ENCODE measurements at places on chromosomes 2 and 18.

DNA sequence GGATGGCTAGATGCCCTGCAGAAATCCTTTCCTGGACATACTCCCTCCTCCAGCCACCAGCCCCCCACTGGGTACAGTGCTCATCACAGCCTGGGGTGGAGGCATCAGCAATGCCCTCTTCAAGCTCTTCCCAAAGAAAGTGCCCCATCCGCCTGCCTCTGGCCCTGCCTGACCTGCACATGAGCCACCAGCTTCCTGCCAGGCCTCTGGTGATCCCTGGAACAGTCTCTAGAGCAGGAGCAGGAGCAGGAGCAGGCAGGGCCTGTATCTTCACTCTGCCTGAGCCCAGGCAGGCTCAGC is 54.1 kb upstream of the CAB39 start:
- DNase-seq: no peak

DNA sequence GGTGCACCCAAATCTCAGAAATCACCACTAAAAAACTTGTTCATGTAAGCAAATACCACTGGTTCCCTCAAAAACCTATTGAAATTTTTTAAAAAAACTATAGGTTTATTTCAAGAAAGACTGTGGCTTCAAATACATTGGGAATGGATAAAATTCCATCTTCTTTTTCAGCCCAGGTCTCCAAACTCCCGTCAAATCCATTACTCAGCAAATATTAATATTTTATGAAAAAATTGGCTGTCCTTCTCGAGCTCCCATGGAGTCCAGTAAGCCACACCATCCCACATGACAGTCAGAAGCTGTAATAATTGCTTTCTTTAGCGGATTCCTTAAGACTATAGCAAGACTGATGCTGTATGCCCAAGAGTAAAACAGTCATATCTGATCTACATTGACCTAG is 204.4 kb upstream of the DOK6 start:
- DNase-seq: no peak

GRCh38 chr2:172281648-172282570 is 145.5 kb upstream of the ITGA6 start:
- no peak for DNase-seq

DNA sequence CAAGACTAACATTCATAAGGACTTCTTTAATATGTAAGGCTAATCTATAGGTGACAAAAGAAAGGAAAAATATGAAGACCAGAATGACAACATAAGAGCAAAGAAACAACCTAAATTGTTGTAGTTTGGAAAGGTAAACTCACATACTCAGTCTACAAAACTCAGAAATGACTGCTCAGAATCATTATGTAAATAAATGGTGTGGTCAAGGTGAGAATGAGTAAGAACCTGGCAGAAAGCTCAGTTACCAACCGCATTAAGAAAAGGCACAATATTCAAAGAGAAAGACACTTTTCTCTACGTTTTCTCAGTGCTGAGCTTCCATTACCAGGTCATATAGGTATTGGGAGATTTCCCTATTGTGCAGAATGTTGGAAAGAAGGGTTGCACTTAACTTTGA is 15.8 kb downstream of the ATF2 start:
- DNase-seq: no peak

DNA sequence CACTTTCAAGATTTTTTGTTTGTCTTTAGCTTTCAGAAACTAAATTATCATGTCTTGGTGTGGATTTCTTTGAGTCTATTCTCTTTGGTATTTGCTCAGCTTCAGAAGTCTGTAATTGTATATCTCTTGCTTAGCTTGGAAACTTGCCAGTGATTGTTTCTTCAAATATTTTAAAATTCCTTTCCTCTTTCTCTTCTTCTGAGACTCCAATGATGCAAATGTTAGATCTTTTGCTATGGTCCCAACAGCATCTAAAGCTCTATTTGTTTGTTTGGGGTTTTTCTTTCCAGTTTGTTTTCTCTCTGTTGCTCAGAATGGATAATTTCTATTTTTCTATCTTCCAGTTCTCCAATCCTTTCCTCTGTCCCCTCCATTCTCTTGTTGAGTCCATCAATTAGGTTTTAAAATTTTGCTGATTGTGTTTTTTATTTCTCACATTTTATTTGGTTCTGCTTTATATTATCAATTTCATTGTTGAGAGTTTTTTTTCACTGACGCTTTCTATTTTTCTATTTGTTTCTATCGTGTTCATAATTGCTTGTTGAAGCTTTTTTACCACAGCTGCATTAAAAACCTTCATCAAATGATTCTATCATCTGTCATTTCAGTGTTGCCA is 81.5 kb upstream of the DAPL1 start:
- no peak for DNase-seq

DNA sequence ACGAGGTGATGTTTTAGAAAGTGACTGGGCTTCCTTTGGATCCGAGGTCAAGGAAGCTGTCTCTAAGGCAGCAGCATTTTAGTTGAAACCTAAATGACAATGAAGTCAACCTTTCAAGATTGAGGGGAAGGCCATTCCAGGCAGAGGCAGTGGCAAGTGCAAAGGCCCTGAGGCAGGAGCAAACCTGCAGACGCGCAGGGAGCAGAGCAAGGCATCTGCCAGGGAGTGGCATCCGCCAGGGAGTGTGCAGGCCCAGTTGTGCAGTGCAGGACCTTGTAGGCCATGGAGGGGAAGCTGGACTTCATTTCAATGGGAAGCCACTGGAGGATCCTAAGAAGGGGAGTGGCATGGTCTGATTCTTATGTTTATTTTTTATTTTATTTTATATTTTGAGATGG is 154.7 kb upstream of the SIX3 start:
- no peak for DNase-seq

DNA sequence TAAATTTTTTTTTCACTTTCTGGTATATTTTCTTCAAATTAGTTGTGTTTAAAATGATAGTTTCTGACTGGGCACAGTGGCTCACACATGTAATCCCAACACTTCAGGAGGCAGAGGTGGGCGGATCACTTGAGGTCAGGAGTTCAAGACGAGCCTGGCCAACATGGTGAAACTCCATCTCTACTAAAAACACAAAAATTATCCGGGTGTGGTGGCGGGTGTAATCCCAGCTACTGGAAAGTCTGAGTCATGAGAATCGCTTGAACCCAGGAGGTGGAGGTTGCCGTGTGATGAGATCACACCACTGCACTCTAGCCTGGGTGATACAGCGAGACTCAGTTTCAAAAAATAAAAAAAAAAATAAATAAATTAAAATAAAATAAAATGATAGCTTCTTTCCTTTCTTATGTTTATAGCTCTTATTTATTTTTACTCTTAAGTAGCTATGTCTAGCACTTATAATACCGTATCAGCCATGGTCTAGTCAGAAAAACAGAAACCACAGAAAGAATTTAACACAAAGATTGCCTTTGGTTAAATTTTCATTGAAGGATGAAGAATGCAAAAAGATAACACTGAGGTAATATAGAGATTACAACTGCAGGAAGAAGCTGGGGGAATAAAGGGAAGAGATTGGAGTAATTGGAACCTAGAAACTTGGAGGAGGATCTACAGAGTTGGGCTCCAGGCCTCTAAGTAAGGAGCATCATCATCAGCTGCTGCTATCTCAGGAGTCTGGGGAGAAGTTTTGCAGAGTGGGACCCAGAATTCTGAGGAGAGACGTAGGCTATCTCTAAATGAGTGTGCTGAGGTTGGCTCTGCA is 54.7 kb upstream of the MBOAT2 start:
- DNase-seq: no peak

GRCh38 chr18:10262566-10262965 is 191.9 kb upstream of the APCDD1 start:
- no peak for DNase-seq

GRCh38 chr2:106531676-106532214 is 44.6 kb downstream of the CD8B2 start:
- no peak for DNase-seq

DNA sequence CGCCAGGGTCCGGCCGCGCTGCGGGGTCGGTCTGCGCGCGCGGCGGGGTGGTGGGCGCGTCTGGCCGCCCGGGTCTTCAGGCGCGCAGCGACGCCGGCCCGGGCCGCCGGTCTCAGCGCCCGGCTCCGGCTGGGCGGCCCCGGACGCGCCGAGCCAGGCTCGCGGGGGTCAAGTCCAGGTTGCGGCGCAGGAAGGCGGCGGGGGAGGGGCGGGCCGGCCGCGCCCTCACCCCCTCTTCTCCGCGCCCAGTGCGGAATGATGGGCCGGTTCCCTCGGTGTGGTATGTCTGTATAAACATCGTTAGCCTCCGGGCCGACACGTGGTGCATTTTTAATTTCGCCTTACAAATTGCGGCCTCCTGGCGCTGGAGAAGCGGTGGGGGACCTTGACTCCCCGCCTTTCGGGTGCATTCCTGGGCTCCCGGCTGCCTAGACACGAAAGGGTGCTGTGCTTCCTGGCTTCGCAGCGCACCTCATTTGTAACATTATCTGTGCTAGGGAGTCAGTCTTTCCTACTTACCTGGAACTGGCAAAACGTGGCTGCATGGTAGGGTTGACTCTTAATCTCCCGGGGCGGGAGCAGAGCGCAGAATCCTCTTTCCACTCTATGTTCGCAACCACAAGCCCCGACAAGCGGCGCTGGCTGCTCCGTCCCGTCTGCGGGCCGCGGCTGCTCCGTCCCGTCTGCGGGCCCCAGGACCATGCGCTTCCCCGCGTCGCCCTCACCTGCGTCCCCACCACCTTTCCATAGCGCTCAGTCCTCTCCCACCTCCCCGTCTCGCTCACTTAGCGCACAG is 69.0 kb downstream of the CTAGE1 start:
- no peak for DNase-seq

- DNase-seq: no peak
Observed at GRCh38 chr18:64720781-64721464, 572.0 kb upstream of the LINC00305 start.

- DNase-seq: no peak
Observed at GRCh38 chr2:208153156-208153555, 7.2 kb upstream of the CRYGB start.

GRCh38 chr2:116716038-116716437 is 1098.5 kb upstream of the DDX18 start:
- DNase-seq: no peak

DNA sequence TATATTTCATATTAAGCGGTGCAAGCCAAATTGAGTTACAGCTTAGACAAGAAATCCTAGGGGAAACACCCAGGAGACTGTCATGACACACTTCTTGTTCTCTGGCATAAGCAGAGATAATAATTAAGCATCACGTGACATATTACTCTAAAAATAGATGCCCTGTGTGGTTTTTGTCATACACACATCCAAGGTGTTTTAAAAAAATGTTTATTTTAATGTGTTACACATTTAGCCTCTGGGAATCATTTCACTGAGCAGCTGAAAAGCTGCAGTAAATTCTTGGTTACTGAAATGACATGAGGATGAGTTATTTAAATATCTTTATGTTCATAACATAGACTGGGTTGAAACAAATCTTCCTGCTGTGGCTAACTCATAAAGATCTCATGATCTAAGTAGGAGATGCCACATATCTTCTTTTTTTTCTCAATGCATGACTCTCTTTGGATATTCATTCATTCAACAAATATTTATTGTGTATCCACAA is 38.0 kb upstream of the ERMN start:
- DNase-seq: no peak

- peak; percentile 87 for DNase-seq
Observed at GRCh38 chr2:39216346-39217191, 27.2 kb downstream of the CDKL4 start.

- no peak for DNase-seq
Observed at GRCh38 chr2:174545240-174545639, 52.4 kb downstream of the WIPF1 start.

DNA sequence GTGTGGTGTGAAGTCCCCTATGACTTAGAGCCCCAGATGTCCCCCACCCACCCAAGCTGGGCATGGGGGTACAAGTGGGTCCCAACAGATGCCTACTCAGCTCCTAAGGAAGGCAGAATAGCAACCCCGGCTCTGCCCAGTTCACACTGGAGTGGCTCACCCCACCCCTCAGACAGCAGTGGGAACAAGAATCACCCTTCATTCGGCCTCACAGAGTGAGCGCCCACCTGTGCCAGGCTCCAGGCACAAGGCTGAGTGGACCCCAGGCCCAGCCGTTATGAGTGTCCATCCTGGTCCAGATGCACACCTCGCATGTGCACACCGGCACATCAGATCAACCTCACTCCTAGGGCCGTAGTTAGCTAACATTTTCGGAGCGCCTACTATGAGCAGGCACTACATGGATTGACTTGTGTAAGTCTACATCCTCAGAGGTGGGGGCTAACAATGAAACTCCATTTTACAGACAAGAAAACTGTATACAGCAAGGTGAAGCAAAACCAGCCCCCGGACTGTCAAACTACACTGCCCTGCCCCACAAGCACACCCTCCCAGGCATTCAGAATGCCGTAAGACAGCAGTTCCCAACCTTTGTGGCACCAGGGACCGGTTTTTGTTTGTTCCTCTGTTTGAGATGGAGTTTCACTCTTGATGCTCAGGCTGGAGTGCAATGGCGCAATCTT is 2.8 kb upstream of the ASTL start:
- no peak for DNase-seq

GRCh38 chr18:12317664-12318333 is 9.8 kb downstream of the TUBB6 start:
- DNase-seq: no peak

- DNase-seq: peak; percentile 78
Observed at GRCh38 chr2:98458207-98458606, 13.5 kb downstream of the INPP4A start.

DNA sequence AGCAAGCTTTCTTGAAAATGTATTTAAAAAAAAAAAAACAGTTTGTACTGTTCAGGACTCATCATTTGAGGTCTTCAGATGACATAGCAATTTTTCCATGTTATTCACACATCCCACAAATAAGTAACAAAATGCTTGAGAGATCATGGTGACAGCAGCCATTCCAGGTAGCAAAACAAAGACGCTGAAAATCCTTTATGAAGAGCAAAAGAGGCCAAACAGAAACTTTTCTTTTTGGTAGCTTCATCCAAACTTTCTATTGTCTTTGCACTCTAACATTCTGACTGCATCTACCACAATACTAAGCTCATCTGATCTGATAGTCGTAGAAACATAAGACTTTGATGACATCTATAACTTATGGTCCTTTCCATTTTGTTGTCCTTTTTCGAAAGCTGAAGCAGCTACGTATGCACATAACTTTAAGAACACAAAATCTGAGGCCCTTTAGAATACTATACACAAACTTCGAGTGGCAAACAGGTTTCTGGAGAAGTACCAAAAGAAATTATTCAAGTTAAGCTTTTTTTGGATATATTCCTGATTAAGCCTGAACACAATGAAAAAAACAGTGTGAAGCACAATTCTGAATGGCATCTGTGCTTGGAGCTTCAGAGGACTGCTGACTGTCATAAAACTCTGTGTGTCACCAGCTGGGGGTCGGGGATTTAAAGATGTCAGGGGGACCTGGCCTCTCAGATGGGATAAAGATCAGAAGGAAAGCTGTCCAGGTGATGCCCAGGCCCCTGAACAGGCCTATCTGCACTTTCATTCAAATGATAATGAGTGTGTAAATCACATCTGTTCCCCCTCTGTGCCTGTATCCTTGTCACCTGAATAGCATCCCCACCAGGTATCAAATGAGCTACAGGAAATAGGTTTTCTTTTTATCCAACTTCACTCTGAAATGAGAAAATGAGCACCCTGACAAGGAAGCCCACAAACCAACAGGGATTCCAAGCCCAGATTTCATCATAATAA is 75.8 kb downstream of the ZEB2 start:
- no peak for DNase-seq

- DNase-seq: no peak
Observed at GRCh38 chr2:186530314-186530713, 44.3 kb downstream of the ZC3H15 start.
